ENCODE measurements at places on chromosomes 1 and 21. TPM values are rescaled to one million over a fixed set of nuclear protein-coding genes. Genes with fewer than 3 reads are reported as not detected.

NOTCH2NLA gene
- polyA plus RNA-seq: 63.0 TPM

GRHL3 gene
- polyA plus RNA-seq: 0.22 TPM

HES2 gene
- 0.08 TPM for polyA plus RNA-seq

DYRK1A gene
- polyA plus RNA-seq: 73.7 TPM

OSCP1 gene
- 23.9 TPM for polyA plus RNA-seq

DENND2D gene
- 20.0 TPM for polyA plus RNA-seq

HAO2 gene
- 90.3 TPM for polyA plus RNA-seq

TFF2 gene
- not detected for polyA plus RNA-seq

ACTN2 gene
- 0.37 TPM for polyA plus RNA-seq

HORMAD1 gene
- 0.21 TPM for polyA plus RNA-seq

AK5 gene
- 3.5 TPM for polyA plus RNA-seq

DYNLT5 gene
- 1.8 TPM for polyA plus RNA-seq

Measured in left renal pelvis (tissue), 4 donors.